Sigmoid colon (tissue), 7 donors: ENCODE measurements at places on chromosomes 6 and 20. TPM values are rescaled to one million over a fixed set of nuclear protein-coding genes. Genes with fewer than 3 reads are reported as not detected.

ROS1 gene
- total RNA-seq, result not detected

- no peak for DNase-seq
These were observed 714.0 kb downstream of the MAFB start for GRCh38 chr20:39974966-39975501.

OOEP gene
- total RNA-seq, result not detected

DNA sequence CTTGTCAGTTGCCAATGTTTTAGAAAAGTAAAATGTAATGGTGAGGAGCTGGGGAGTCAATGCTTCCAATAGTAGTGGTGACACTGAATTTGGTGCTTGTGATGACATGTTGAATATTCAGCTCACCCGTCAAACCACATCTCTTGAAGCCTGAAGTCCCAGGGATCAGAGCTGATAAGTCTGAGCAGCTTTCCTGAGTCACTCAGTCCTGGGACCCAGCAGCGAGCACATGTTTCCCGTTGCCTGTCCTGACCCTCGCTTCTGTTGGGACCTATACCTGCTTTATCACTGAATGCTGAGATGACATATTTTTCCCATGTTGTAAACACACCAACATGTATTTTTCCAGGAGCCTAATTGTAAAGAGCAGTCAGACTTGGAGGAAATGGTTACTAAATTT lies 693.6 kb downstream of the QKI start:
- no peak for DNase-seq

SLC22A7 gene
- total RNA-seq, result not detected

GRCh38 chr6:1052262-1052661 lies 259.6 kb upstream of the FOXQ1 start:
- no peak for DNase-seq

- DNase-seq, result no peak
These were observed 87.8 kb downstream of the PLCB4 start for GRCh38 chr20:9156529-9157280.

GRCh38 chr6:112881027-112881426 lies 533.9 kb downstream of the RFPL4B start:
- no peak for DNase-seq

DNA sequence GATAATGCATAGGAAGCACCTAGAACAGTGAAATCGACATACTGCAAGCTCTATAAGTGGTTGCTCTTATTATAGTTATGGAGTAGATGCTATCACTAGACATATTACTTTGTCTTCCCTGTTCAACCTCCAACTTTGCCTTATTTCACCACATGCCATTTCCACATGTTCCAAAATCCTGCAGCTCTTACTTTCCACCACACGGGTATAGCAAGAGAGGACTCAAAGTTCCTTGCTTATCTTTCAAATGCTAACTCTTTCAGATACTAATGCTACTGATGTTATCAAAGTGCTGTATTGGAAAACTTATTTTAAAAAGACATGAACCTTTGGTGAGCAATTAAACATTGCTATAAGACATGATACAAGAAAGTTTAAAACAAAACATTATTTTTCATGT lies 1130.1 kb downstream of the HACE1 start:
- no peak for DNase-seq

SYNDIG1 gene
- 0.16 TPM for total RNA-seq

- peak; percentile 70 for DNase-seq
These were observed 90.0 kb upstream of the BACH2 start for GRCh38 chr6:90386399-90387382.

- DNase-seq, result no peak
These were observed 10.2 kb downstream of the UBE3D start for GRCh38 chr6:83055366-83055964.

GRCh38 chr20:40805592-40805991 lies 116.6 kb upstream of the MAFB start:
- DNase-seq, result no peak

BPIFB4 gene
- not detected for total RNA-seq

BEND3 gene
- 0.82 TPM for total RNA-seq

DNA sequence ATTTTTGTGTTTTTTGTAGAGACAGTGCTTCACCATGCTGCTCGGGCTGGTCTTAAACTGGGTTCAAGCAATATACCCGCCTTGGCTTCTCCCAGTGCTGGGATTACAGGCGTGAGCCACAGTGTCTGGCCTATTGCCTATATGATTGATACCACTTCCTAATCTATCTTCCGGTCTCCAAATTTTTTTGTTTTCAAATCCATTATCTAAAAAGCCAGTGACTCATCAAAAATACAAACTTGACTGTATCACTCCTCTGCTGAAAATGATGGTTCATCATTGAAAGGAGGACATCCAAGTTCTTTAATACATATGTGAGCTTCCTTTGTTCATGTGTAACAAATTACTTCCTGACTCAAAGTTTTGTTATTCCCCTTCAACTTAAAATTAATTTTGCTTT lies 35.5 kb downstream of the FAM8A1 start:
- no peak for DNase-seq
